ENCODE measurements at places on chromosomes 7 and 10.
A peak's percentile ranks its signal among the peaks of the same experiment; 100 is the strongest.

DNA sequence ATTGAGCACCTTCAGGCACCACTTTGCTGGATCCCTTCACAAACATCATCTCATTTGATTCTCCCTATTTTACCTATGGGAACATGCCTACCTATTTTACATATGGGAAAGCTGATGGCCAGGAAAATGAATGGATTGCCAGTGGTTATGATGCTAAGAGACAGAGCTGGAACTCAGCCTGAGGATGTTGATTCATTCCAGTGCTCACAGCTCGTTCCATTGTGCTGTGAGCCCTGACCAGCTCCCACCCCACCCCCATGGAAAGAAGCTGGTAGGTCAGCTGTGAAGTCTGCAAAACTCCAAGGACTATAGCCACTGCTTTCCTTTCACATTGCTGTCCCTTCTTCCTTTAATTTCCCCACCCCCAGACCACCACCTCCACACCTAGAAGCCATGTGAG is 9.6 kb downstream of the UBTD1 start:
- no peak for DNase-seq

DNA sequence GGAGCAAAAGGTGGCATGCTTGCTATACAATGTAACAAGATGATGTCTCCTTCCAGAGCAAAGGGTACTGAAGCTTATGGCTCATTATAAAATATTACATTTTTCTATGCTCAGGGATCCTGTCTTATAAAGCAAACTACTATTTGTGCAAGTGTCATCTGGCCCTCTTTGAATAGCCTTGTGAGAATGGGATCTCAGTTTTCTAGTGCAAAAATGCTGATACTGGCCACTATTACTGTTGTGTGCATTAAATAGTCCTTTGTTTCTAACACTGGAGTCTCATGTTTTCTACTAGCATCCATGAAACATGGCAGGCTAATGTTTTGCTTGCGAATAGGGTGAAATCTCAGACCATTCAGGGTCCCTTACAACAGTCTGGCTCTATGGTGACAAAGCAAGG is 823.0 kb downstream of the REEP3 start:
- no peak for DNase-seq

GRCh38 chr10:33967606-33968120 is 633.2 kb upstream of the NRP1 start:
- DNase-seq: no peak

DNA sequence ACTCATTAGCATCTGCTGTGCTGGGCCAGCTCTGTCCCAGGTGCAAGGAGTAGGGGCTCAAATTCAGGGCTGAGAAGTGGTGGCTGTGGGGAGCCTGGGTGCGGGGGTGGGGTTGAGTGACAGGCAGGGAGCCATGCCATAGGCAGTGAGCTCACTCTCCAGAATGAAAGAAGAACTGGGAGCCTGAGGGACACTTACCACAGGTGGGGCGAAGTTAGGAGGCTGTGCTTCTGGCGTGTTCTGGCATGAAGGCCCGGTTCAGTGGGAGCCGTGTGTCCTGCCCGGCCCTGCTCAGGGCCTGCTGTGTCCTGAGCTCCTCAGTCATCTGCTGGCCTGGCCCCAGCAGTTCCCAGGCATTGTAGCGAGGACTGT is 62.5 kb downstream of the MKI67 start:
- DNase-seq: no peak

DNA sequence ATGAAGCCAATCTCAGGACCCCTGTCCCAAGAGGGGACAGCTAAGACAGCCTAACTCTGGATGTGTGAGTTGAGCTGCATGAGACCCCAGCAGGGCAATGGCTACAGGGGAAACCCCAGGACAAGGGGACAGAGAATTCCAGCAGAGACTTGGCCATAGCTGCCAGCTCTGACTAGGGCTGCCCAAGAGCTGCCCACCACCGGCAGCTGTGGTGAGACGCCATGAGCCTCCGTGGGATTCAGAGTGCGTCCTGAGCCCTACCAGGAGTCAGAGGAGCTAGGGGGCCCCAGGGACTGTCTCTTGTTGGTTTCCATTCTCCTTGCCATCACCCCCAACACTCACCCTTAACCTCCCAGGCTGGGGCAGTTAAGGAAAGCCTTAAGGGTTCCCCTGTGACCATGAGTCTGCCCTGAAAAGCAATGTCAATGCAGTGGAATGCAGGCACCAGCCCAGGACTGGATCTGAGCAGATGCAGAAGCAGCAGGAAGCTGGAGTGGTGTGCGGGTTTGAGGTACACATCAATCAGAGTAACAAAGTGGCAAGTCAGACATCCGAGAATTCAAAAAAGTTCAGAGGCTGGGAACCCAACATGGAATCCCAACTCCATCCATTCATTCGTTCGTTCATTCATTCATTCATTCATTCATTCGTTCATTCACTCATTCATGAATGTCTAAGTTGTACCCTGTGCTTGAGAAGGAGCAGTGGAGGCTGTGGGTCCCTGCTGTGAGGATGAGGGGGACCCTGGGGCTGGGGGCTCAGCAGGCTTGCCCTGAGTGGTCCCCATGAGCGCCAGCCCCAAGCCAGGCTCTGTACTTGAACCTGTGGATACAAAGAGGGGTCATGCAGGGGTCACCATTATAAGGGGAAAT is 52.9 kb downstream of the C10orf120 start:
- no peak for DNase-seq

DNA sequence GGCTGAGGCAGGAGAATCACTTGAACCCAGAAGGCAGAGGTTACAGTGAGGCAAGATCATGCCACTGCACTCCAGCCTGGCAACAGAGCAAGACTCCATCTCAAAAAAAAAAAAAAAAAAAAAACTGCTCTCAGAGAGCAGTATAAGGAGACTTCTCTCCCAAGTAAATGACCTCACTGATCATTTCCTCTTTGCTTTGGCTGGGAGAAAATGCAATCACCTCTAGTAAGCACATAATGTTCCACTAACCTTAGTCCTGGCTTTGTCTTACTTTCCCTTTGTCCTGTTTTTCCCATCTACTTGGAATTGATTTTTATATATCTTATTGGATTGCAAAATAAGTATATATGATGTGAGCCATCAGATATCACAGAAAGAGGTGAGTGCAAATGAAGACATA is 2.5 kb downstream of the SLC25A13 start:
- no peak for DNase-seq

DNA sequence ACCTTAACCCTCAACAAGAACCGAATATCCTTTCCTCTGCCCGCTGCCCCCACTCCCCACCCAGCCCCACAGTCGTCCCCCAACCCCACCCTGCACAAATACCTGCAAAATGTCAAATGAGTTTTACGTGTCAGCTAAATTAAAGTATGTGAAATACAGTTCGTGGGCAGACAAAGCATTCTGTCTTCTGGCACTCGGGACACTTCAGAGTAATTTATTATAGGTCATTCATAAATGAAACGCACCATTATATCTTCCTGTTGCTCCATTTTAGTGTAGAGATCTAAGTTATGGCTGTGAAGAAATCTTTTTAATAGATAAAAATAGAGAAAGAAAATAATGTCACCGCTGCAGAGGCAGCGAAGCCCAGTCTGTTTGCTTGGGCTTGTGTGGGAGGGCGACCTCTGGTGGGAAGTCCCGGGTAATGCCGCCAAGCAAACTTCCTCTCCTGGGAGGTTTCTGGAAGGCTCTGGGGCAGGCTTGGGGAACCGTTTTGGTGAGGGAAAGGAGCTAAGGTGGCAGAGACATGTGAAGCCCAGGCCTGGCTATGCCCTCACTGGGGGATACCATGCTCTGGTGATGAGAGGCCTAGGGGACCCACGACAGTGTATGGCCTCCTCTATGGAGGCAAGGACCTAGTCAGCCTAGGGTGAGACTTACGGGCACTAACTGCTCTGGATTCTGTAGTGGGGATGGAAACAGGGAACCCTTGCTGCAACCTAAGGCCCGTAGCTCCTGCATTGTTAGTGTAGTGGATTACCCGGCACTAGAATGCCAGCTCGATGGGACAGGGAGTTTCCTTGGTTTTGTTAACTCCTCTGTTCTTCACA is 604.9 kb downstream of the LRMDA start:
- DNase-seq: peak; percentile 77

GRCh38 chr7:35482231-35482630 is 212.7 kb downstream of the HERPUD2 start:
- no peak for DNase-seq

DNA sequence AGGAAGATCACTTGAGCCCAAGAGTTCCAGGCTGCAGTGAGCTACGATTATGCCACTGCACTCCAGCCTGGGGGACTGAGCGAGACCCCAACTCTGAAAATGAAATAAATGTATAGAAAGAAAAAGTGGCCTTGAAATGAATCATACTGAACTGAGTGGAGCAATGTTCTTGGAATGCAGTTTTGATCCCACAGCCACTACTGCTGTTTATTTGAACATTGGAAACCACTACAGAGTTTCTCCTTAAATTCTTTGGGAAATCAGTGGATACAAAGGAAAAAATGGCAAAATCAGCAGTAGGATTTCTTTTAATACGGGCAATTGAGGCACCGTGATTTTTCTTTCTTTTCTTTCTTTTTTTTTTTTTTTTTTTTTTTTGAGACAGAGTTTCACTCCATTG is 637.4 kb downstream of the GALNT17 start:
- DNase-seq: no peak

All from renal pelvis (tissue), 12 donors.